ENCODE measurements at places on chromosomes 12 and 14.

- no peak for DNase-seq
Measured at GRCh38 chr12:58566599-58566998, 353.7 kb downstream of the LRIG3 start.

DNA sequence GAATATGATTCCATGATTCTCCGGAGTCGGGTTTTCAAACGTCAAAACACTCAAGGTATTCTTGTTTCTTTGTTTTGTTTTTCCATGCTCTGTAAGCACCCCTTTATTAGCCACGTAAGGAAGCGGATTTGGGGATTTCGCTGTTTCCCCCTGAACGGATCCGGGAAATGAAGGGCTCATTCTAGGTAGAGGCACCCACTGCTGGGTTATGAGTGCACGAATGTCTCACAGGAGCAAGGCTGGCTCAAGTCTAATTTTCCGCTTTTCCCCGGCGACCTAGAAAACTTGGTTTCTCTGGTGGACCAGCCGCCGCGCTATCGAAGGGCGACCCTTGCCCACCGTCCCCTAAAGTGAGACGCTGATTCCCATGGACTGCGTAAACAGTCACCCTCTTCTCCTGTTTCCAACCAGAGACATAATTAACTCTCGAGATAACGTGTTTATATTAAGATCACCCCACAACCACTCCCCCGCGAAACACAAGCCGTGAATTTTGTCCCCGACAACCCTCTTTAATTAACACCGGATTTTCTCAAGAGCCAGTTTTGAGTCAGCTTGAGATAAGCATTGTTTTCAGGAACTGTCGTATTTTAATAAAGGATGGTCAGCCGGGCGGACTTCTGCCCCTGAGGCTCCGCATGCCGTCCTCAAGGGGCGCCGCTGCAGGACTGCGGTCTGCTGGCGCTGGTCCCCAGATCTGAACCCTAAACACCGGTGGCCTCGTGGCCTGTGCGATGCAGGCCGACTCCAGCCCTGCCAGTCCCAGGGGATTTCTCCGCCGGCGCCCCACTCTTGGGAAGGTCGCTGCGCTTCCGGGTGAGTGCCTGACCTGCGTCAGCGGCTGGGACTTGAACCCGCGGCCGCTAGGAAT, 515 bp upstream of the ABCC9 start:
- DNase-seq: peak; percentile 52

- no peak for DNase-seq
Measured at GRCh38 chr12:112598626-112599025, 179.9 kb downstream of the PTPN11 start.

DNA sequence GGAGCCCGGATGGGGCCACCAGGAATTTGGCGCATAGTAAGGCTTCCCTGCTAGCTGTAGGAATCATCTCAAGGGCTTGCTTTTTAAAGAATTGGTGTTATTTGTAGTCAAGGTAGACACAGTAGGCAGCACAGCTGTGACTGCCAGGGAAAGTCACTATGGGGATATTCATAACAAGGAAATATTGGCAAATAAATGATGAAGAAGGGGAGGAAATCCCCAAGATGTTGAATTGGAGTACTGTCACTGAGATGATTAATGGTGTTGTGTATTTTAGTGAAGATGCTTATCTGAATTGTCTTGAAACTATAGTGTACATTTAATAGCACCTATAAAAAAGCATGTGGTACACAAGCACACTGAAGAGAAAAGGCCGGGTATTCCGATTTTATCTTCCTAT, 118.9 kb downstream of the NPAS3 start:
- DNase-seq: no peak

- DNase-seq: peak; percentile 24
Measured at GRCh38 chr12:64780132-64780530, 20.9 kb upstream of the GNS start.

DNA sequence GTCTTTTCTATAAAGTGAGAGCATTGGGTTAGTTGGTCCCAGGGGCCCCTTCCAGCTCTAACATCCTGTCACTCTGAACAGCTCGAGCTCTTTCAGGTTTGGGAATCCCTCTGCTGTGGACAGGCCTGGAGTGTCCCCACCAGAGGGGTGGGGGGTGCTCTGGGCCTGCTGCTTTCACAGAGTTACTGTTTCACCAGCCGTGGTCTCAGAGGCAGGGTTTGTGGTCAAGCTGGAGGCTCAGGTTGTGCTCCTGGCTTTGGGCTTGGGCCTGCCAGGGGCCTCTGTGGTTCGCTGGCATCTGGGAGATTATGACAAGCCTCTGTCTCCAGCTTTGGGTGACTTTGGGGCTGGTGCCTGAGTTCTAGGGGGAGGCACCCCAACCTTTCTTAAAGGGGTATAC, 59.6 kb downstream of the FBXL14 start:
- no peak for DNase-seq

GRCh38 chr14:50667684-50667995, 466 bp downstream of the SAV1 start:
- DNase-seq: no peak

DNA sequence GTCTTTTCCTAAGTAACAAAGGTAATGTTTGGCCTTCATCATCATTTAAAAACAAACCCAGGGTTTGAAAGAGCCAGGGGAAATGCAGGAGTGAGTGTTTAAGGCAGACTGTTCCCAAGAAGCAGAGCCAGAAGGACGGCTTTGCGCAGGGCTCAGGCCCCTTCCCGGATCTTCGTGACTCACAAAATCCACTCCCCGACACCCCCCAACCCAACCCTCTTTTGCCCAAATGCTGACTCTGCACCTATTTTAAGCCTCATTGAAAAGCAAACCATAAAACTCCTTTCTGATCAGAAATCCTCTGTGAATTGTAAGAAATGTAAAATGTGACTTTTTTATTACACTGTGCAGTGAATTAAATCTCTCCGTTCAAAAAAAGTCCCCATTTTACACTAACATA, 67.5 kb downstream of the SETD3 start:
- no peak for DNase-seq

DNA sequence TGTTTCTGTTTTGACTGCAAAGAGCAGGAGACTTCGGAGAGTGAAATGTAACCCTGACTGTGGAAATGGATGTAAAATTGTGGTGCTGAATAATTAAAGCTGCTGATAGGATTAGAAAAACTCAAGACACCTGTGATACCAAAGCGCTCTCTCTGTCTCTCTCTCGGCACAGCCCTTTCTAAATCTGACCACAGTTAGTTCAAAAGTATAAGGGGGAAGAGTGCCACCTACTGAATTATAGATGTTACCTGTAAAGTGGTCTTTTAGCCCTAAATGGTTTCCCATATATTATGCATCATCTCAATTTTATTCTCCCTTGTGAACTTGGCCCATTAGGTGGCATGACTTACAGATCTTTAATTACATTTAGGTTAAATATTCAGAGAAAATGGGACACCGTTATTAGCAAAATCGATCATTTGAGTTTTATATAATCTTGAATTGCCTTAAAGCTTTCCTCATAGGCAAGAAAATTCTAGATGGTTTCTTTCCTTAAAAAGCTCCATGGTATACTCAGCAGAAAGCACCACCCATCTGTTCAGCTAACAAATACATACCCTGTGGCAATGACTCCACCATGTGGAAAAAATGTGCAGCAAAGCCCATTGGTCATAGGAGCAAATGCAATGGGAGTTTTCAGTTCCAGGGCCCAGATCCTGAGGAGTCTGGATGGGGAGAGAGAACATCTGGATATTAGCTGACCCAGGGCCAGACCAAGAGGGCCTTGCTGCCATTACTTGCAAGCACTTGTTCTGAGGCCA, 18.1 kb downstream of the RFC5 start:
- DNase-seq: peak; percentile 69
